Stimulated activated CD4-positive, alpha-beta T cell treated with anti-CD3 and anti-CD28 coated beads, Interleukin-4, amount 100 ng/mL, for 4 hours (primary cell): ENCODE measurements at places on chromosomes 7 and 10.

GRCh38 chr7:105974471-105974870 is 11.4 kb downstream of the CDHR3 start:
- no peak for DNase-seq

GRCh38 chr10:1620803-1621202 is 116.5 kb downstream of the ADARB2 start:
- DNase-seq, result no peak

GRCh38 chr10:58488921-58489320 is 23.8 kb upstream of the BICC1 start:
- no peak for DNase-seq

DNA sequence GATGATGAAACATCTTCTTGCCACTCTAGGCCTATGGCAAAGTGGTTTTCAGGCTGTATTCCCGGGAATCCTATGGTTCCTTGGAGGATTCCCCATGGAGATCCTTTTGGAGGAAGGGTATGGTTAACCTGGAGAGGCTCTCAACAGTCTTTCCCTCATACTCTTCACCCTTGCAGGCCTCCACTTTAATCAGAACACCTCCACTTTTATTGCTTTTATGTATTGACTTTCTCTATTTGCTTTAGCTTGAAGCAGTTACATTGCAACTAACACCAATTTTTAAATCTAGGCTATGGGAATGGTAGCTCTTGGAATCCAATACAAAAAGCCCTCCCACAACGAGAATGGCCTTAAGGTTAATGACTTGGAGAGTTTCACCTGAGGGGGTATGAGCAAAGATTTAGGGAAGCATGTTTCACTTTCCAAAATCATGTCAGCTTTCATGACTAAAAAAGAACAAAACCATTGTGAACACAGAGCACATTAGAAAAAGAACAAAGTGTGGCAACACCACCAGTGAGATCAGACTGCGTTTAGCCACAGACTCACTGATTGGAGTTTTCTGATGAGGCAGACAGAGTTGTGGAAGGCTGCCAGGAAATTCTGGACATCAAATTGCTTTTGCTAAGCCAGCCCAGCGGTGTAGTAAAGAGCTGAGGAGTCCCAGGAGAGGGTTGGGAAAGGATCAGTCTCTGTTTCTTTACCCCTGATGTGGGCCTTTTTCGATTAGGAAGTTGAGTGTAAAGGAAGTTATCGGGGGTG is 130.4 kb upstream of the BMPER start:
- no peak for DNase-seq

GRCh38 chr7:151382079-151382885 is 27.6 kb downstream of the WDR86 start:
- DNase-seq, result no peak

DNA sequence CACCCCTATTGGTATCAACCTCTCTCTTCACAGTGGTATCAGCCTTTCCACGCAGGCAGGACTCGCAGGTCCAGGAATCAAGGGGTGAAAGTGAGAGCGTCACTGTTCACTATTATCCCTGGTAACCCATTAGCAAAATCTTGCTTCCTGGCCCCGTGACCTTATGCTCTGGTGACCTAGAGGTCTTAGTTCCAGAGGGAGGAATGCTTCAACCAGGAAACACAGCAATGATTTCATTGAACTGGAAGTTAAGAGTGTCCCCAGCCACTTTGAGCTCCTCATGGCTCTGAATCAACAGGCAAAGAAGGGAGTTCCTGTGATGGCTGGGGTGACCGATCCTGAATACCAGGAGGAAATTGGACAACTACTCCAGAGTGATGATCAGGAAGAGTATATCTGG is 90.6 kb downstream of the CUL2 start:
- DNase-seq, result no peak

GRCh38 chr7:12571691-12572090 is 1.2 kb downstream of the SCIN start:
- no peak for DNase-seq

GRCh38 chr10:4515721-4516120 is 310.3 kb upstream of the AKR1E2 start:
- DNase-seq, result no peak

GRCh38 chr7:80135309-80136104 is 876 bp downstream of the GNAI1 start:
- no peak for DNase-seq

- no peak for DNase-seq
These were observed 33.1 kb downstream of the SMC3 start for GRCh38 chr10:110600487-110601101.

DNA sequence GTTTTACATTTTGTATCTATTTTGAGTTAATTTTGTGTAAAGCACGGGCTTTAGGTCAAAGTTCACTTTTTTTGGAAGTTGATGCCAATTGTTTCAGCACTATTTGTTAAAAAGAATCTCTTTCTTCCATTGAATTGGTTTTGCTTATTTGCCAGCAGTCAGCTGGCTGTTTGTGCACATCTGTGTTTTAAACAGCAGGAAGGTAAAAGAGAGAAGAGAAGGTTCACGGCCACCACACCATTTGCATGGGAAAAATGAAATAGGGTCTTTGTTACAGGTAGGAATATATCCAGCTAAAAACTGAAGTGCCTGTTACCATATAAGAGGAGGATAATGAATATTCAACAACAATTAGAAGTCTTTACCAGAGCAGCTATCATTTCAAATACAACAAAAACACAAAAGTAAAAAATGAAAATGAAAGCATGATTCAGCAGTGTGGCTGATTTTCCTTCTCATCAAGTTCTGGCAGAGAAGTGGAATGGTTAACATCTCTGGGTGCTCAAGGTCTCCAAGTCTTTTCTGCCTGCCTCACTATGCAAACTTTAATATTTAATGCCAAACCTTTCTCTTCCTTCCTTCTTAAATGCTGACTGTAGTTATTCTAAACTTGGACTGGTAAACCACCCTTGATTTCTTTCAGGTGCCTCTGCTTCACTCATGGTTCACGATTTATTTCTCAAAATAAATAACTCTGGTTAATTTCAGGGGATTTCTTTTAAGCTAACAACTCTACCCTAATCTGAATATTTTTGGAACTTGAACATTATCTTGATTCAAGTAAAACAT is 841.5 kb downstream of the GRM8 start:
- DNase-seq, result no peak

DNA sequence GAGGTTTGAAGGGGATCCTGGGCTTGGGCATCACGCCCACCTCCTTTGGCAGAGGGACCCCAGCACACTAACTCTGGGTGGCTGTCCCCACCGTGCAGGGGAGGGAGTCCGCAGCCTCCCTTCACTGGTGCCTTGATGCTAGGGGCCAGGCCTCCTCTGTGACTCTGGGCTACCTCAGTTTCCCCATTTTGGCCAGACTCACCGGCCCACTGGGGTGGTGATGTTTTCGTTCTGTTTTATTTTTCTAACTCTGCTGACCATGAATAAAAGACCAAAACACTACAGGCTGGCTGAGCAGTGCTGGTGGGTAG is 503 bp upstream of the TRIP6 start:
- no peak for DNase-seq

DNA sequence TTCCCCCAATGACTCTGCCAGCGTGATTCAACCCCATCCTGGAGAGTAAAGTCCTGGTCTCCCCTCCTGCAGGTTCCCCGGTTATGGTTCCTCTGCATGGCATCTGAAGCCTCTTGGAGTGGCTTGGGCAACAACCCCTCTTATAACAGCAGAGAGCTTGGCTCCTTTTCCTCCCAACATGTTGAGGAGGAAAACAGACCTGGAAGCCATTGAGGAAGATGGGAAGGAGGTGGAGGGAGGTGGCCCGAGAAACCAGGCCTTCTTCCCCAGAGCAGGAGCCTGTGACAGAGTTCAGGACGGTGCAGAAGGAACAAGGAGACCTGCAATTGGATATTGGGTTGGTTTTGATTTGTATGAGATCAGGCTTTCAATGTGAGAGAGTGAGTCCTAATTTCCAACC is 184.0 kb upstream of the ADCY1 start:
- no peak for DNase-seq

- peak; percentile 30 for DNase-seq
These were observed 836 bp downstream of the KMT2E start for GRCh38 chr7:105014693-105015389.

DNA sequence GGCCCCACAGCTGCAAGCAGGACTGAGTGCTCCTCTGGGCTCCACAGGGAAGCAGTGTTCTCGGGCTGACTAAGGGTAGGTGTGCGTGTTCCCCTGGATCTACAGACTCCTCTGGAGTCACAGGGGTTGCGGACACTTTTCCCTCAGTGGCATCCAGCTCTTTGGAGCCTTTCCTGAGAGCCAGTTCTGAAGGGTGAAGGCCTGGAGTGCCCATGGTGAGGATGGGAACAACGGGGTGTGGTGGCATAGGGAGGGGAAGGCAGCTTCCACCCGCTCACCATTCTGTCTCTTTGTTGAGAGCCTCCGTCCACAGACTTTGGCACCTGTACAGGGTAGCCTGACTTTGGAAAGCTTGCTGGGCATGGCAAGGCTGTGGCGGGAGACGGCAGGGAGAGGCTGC is 104.1 kb upstream of the PCBD1 start:
- no peak for DNase-seq

- DNase-seq, result no peak
These were observed 220.3 kb upstream of the STK17A start for GRCh38 chr7:43362652-43363034.

- DNase-seq, result no peak
These were observed 67.0 kb downstream of the GRID1 start for GRCh38 chr10:86299562-86299961.

GRCh38 chr10:125543796-125544195 is 139.2 kb downstream of the TEX36 start:
- DNase-seq, result no peak

- no peak for DNase-seq
These were observed 123.0 kb upstream of the SFMBT2 start for GRCh38 chr10:7533657-7534479.

DNA sequence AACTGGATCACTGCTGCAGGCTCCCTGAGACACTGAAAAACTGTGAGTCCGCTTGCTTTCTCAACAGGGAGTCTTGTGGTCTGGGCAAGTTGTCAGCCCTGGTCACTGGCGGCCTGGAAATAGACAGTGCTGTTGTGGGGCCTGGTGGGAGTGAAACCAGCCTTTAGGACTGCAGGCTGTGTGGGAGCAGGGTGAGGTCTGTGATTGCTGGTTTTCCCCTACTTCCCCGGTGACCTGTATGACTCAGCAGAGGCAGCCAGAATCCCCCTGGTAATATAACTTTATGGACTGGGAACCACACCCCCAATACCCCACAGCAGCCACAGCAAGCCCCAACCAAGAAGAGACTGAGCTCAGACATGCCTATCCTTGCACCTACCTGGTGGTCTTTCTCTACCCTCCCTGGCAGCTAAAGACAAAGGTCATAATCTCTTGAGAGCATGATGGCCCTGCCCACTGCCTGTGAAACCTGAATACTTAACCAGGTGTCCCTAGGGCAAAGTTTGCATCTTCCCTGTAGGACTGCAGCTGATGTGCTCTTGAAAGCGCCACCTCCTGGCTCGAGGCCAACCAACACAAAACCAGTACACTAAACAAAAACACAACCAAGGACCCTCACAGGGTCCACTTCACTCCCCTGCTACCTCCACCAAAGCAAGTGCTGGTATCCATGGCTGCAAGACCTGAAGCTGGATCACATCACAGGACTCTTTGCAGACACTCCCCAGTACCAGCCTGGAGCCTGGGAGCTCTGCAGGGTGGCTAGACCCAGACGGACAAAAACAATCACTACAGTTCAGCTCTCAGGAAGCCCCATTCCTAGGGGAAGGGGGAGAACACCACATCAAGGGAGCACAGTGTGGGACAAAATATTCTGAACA is 7.2 kb upstream of the ADAM22 start:
- no peak for DNase-seq

DNA sequence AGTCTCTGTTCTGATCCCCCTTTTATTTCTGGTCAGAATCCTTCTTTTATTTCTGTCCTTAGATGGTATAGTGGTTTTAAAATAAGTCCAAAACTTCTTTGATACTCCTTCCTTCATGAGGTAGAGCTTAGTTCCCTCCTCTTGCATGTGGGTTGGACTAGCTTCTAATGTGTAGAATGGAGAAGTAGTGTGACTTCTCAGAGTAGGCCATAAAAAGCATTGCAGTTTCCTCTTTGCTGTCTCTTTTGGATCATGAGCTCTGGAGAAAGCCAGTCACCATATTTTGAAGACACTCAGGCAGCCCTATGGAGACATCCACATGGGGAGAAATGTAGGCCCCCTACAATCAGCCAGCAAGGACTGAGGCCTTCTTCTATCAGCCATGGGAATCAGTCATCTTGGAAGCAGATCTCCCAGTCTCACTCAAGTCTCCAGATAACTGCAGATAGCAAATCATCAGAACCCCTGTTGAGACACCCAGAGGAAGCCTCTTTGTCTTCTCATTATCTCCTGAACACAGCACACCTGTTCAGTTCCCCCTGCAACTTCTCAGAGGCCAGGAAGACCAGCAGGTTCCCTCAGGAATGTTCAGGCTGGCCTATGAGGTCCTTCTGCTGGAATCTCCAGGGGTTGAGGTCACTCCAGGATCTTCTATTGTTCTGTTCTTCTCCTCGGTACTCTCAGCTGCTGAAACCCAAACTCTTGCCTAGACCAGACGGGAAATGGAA is 511.9 kb upstream of the ZMIZ1 start:
- DNase-seq, result no peak

DNA sequence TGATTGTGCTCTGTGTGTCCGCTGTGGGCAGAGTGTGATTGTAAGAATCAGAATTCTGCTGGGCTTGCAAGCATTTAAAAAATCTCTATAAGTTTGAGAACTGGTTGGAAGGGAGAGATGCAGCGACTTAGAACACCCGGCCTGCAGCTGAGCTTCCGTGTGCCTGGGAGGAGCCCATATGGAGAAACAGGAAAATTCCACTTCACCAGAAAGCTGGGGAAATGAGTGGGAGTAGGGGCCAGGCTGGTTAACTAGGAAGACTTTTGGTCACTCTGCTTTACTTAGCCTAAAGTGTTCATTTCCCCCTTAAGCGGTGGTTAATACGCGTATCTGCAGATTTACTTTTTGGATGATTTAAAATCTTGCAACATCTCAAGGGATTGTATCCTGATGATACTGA is 72.2 kb downstream of the TCF7L2 start:
- DNase-seq, result no peak

DNA sequence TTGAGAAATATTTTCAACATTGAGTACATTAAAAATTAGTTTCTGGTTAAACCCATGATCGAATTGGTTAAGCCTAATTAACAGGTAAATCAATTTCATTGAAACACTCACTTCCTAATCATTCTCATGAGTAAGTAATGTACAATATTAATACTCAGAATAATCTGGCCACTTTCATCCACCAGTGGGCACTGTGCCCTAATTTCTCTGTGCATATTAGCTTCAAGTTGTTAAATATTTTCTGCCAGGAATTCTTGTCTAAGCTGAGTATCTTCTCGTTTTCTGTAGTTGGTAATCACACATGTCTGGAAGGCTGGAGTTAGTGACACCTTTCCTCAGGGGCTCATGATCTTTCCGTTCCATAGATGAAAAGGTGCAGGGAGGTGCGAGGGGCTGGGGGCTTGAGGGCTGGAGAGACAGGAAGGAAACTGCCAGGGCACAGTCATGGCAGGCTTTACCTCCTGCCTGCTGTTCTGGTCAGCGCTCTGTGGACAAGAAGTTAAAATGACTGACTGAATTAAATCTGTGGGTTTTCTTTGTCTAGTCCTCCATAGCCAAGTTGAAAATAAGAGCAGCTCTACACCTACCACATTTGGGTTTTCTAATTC is 71.9 kb downstream of the WIPF3 start:
- DNase-seq, result no peak

- DNase-seq, result no peak
These were observed 22.8 kb downstream of the AKR1C3 start for GRCh38 chr10:5117026-5117425.
